Activated CD4-positive, alpha-beta T cell treated with anti-CD3 and anti-CD28 coated beads, Interleukin-2, Interleukin-4, amounts not matched to agents 100 ng/mL and 50 ng/mL, durations not matched to agents 16 hours and 8 hours (primary cell): ENCODE measurements at places on chromosomes 4 and X.

DNA sequence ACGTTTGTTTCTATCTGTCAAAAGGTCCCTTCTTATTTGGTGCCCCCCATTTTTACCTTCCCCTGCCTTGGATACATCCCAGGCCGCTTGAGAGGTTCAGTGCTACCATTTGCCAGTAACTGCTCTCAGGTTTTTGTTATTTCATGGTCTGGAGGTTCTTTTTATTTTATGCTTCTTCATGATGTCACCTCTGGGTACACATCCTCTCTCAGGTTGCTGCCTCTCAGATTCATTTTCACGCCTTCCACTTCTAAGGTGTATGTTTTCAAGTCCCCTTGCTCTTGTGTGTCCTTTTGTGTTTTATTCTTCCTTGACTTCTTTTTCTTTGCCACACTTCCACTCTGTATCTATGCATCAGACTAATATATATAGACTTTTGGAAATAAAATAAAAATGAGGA is 640.1 kb upstream of the AADAT start:
- no peak for DNase-seq

GRCh38 chr4:7910952-7911578 is 28.6 kb downstream of the AFAP1 start:
- no peak for DNase-seq

GRCh38 chr4:1850276-1850675 is 5.7 kb downstream of the LETM1 start:
- no peak for DNase-seq

- DNase-seq: no peak
Observed at GRCh38 chrX:153055871-153056749, at the start of gene PNMA3. Gene PNMA3 (plus strand): TSS chrX:153056470. CDS start chrX:153057056, 586 bp downstream.

- no peak for DNase-seq
Observed at GRCh38 chrX:136975684-136976470, 57.9 kb downstream of the GPR101 start.

DNA sequence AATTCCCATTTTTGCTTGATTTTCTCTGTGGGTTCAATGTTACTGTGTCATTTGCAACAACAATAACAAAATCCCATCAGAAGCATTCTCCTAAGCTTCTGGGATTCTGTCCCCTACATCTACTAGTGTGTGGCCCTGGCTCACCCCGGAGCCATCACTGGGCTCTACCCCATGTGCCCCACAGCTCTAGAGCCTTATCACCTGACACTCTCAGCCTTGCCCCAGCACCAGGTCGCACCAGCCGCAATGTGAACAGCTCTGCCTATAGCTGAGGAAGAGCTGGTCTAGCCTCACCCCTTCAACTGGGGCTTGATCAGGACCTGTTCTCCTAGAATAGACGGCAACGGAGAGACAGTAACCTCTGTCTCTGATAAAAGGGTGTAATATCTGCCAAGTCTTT is 161.7 kb downstream of the SHROOM3 start:
- no peak for DNase-seq

DNA sequence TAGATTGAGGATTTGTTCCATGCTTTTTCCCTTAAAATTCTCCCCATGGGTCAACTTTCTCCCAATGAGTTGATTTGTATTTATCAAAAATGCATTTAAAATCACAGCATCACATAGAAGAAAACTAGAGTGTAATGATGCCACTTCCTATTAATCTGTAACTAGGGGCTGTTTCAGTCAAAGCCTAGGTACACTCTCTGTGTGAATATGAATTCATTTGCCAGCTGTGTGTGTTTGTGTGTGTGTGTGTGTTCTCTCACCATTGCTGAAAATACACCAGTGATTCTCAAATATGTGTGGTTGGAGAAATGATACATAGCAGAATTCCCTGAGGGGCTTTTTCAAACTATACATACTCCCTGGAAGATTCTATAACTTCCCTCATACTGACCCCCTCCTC is 546.5 kb downstream of the KLHL13 start:
- DNase-seq: no peak

DNA sequence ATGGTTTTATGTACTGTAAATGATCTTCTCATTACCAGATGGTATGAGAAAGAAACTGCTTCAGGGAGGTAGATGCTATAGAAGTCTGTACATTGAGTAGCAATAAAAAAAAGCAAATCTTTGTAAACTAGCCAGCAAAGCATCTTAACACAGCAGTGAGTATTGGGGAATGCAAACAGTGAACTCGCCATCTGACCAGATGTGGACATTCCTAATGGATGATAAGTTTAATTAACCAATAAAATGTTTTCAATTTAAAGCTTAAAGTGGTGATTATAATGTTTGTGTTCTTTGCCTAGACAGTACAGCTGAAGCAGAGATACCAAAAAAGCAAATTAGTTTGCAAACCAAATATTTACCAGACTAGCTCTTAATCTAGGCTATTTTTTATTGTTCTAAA is 1144.2 kb downstream of the FAT4 start:
- DNase-seq: no peak

GRCh38 chr4:136088211-136088867 is 1444.0 kb downstream of the PCDH18 start:
- DNase-seq: no peak

DNA sequence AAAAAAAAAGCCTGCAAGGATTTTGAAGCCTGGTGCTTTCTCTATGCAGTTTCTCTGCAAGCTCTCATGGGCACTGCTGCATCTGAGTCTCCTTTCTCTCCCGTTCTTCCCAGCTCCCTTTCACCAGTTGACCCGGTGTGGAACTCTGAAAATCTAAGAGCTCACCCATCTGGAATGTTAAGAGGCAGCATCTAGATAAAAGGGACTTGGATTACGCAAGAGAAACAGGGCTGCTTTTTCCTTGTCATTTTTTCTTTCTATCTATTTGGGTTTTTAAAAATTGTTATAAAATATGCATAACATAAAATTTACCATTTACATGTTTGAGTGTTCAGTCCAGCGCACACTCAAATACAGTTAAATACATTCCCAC is 95.2 kb upstream of the RPS6KA3 start:
- no peak for DNase-seq
